ENCODE measurements at places on chromosomes 2 and 18.

GRCh38 chr18:29226213-29226612, 1049.3 kb upstream of the CDH2 start:
- DNase-seq = no peak

DNA sequence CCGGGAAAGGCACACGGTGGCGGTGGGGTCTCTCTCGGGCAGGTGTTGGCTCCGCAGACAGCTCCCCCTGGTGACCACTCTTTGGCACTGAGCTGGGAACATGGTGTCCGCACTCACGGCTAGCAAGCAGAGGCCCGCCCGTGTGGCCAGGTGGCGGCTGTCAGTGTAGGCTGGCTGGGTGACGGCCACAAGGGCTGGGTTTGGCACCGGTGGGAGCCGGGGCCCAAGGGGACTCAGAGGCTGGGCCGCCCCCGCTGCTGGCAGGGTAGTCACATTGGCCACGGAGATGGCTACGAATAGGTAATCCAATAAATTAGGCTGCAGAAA, 1071.7 kb downstream of the RPIA start:
- no peak for DNase-seq

GRCh38 chr2:240466579-240467148, 31.2 kb downstream of the GPC1 start:
- DNase-seq = no peak

- DNase-seq = no peak
Measured at GRCh38 chr2:109375656-109376055, 238.1 kb downstream of the SEPTIN10 start.

GRCh38 chr2:16330012-16330411, 335.6 kb downstream of the CYRIA start:
- no peak for DNase-seq

DNA sequence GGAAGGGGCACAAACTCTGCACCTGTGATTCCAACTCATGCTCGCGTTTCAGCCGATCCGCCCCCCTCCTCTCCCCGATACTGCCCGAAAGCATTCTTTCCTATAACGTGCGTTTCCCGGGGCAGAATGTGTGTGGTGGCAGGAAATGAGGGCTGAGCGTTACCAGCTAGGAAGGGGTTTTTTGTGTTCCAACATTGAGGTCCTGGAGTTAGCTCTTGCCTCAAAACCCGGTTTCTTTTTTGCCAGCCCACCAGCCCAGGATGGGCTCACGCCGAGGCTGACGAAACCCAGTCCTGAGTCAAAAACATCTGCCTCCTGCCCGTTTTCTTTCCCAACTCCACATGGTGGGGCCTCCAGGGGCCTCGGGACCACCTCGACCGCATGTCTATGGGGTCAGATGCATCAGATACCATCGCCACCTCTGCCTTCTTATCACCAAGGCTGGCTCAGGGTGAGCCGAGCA, 113.7 kb upstream of the COPS8 start:
- DNase-seq = no peak

GRCh38 chr2:65939687-65940086, 495.2 kb upstream of the MEIS1 start:
- DNase-seq = no peak

Measured in KG1 (cell line).